ENCODE measurements at places on chromosomes 5 and 9.

DNA sequence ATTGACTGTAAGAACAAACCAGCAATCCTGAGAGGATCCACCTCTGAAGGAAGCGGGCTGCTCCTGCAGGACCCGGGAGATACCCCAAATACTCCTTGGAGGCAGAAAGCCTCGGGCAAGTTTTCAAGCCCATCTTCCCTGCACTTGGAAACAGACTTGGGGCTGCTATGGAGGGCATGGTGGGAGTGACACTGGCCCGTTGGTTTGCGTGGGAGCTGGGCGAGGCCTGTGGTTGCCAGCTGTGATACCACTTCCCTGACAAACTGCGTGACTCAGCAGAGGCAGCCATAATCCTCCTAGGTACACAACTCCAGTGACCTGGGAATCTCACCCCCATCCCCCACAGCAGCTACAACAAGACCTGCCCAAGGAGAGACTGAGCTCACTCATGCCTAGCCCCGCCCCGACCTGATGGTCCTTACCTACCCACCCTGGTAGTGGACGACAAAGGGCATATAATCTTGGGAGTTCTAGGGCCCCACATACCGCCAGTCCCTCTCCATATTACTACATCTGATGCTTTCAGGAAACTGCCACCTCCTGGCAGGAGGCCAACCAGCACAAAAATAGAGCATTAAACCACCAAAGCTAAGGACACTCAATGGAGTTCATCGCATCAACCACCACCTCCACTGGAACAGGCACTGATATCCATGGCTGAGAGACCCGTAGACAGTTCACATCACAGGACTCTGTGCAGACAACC, 38.1 kb upstream of the VLDLR start:
- DNase-seq, result no peak

DNA sequence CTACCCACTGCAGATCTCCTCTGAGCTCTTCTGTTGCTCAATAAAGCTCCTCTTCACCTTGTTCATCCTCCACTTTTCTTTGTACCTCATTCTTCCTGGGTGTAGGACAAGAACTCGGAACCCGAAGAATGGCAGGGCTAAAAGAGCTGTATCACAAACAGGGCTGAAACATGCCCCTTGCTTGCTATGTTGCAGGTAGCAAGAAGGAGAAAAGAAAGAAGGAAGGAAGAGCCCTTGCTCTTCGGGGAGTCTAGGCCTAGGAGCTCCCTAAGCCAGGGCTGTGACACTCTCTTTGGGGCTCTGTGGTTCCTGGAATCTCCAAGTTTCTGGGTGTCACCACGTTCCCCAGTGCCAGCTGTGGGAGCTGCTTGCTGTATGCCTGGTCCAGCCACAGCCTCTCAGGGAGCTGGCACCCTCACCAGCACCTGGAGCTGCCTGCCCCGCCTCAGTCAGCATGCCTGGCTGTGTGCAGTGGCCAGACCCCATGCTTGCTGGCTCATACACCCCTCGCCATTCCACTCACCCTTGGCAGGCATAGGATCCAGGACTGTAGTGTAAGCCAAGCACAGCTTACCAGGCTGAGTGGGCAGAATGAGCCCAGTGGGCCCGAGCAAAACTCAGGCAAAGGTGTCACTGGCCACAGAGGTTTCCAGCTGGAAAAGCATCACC, 274.8 kb upstream of the ADRA1B start:
- DNase-seq, result no peak

DNA sequence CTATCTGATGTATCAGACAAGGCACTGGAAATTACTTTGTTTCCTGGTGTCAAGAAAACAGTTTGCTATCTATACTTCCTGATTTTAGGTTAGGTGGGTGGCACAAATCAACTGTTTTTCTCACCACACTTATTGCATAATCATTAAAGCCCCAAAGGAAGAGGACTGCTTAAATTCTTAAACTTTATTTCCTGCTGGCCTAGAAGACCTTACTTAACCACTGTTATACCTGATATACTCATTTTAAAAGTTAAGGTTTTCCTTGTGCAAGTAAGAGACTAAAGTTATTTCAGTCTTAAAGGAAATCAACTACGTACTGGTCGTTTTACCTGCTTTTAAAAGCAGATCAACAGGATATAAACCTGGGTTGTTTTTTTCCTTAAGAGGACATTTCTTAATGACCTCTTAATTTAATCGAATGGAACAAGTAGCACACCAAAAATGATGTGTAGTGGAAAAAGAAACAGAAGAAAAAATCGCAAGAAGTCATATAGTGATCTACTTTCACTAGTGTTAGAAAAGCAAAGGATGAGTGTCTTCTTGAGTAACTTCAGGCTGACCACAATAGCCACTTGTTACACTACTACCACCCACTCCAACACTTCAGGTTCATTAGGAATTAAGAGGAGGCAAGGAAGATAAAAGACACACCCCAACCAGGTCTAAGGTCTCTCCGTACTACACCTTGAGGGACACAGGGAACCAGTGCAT, 974 bp downstream of the CLINT1 start:
- DNase-seq, result no peak

GRCh38 chr9:122819791-122820489, 8.4 kb downstream of the PDCL start:
- no peak for DNase-seq

DNA sequence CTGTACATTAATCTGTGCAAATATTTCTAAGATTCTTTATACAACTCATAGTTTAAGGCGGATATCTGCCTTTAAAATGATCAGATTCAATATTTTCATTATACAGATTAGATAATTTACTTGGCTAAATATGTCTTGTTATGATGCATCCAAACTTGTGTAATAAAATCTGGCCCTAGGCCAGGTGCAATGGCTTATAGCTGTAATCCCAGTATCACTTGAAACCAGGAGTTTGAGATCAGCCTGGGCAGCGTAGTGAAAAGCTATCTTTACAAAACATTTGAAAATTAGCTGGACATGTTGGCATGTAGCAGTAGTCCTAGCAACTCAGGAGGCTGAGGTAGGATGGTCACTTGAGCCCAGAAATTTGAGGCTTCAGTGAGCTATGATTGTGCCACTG, 2002.2 kb upstream of the ACO1 start:
- DNase-seq, result no peak

GRCh38 chr5:181084621-181085195, 44.6 kb downstream of the BTNL9 start:
- no peak for DNase-seq

- no peak for DNase-seq
Measured at GRCh38 chr5:41843456-41844370, 26.5 kb downstream of the OXCT1 start.

DNA sequence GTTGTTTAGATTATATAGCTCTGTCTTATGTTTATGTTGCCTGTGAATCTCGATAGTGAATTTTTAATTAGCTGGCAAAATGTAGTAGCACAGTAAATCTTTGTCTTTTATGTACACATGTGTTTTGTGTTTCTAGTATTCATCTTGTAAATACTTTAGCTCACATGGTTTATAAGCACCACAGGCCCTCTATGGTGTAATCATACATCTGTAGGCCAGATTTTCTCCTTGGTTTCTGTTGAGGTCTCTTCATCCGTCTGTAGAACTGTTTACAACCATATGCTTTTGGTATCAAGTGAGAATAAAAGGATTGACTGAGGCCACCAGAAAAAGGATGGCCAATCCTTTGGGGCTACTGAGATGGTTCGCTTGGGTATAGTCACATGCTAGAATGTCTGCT, 45.0 kb downstream of the PRR16 start:
- no peak for DNase-seq

DNA sequence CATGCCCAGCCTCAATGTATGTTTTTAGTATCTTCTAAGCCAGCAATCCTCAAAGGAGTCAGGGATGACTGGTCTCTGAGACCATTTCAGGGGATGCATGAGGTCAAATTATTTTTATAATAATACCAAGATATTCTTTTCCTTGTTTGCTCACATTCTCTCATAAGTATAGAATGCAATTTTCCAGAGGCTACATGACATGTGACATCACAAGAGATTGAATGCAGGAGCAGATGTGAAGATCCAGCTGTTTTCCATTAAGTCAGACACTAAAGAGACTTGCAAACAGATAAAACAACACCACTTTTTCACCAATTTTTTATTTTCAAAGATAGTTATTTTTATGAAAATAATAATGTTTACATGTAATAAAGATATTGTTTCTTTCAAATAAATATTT, 22.0 kb upstream of the FREM1 start:
- DNase-seq, result no peak

- DNase-seq, result no peak
Measured at GRCh38 chr9:98401140-98402018, 145.9 kb upstream of the TBC1D2 start.

DNA sequence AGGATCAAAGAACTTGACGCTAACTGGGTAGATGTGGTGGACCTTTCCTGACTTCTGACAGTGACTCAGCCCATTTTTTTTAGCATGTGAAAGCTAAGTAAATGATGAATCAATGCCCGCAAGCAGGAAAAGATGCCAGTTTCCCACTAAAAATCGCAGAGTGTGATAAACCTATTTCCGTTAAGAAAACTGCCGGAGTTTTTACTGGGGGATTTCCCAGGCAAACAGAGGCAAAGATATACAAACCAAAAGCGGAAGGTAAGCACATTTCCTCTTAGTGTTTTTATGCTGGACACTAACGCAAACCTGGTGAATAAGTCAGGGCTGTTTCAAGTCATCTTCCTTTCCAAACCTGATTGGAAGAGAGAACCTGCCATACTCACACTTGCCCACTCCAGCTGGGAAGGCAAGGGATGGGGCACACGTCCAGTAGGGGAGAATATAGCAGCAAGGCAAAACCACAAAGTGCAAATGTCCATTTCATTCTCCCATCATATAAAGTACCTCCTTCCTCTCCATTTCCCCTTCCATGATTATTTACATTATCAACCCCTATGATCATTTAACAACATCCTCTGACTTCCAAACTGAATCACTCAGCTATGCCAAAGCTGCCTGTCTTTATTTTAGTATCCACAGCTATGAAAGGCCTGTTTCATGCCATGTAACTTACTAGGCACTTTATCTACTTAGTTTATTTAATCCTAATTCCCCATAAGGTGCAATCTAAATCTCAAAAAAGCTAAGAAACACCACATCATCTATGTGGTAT, 349.7 kb upstream of the RFX3 start:
- no peak for DNase-seq

GRCh38 chr5:153516504-153517240, 26.2 kb downstream of the GRIA1 start:
- no peak for DNase-seq

All from CD4-positive, alpha-beta T cell treated with Interferon gamma for 1 hour (primary cell).